ENCODE measurements at places on chromosomes 2 and 18. TPM values are rescaled to one million over a fixed set of nuclear protein-coding genes. Genes with fewer than 3 reads are reported as not detected.
A peak's percentile ranks its signal among the peaks of the same experiment; 100 is the strongest.

GRCh38 chr2:183105402-183106134, 18.7 kb upstream of the NUP35 start:
- peak; percentile 26 for DNase-seq

GRCh38 chr2:81206216-81206615, 901.7 kb upstream of the LRRTM1 start:
- DNase-seq = no peak

DNA sequence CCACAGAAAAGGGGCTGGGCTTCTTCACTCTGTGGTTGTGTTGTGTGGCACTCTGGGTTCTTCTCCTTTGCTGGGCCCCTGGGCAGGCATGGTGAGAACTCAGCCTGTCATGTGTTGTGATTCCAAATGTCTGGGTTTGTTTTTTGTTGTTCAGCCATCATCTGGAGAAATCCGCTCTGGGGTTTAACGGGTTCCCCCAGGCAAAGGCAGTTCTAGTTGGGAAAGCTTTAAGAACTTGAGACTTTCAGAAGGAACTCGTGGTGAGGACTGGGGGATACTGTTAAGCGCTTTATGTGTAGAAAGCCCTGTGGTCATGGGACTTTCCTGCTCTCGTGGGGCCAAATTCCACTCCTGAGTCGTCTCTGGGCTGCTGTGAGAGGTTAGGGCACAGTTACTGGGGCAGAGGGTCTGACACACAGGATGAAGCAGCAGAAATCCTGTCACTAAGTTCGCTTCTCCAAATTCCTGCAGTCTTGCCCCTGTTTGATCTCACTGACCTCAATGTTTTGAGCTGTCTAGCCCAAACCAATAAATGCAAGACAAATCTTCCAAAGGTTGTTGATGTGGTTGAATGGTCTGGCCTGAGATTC, 87.7 kb downstream of the RAPGEF4 start:
- no peak for DNase-seq

DNA sequence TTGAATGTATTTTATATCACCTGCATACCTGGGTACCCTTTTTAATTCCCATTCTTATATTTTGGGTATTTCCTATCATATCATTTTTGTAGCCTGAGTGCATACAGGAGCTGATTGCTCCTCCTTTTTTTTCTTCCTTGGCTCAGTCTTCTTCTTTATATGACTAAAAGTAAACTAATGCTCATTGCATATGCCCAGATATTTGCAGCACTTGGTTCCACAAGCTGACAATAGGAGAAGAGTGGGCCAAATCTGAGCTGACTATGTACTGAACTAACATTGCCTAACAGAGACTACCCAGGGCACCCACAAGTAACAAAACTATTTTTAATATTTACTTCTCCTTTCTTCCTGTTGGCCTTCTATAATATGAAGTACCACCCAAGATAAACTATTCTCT, 131.7 kb upstream of the SPOPL start:
- no peak for DNase-seq

AMMECR1L gene
- 32.1 TPM for total RNA-seq

GCG gene
- total RNA-seq = not detected

PRSS56 gene
- not detected for total RNA-seq

RAD51AP2 gene
- not detected for total RNA-seq

GRCh38 chr2:108266218-108266617, 22.5 kb upstream of the SULT1C2 start:
- no peak for DNase-seq

DNA sequence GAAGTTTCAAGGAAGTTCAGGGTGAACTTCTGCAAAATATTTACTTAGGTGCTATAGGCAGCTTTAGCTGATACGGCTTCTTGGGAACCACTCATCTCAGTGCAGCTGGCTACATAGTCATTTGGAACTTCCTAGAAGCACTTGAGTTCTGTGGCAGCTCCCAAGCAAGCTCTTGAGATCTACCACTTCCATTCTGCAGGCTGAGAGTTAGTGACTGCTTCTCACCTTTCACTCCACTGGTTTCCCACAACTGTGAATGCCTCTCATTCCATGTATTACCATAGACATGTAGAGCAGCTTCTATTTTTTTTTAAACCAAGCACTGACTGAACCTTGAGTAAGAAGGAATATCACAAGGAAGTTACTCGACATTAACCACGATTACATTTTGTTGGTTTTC, 994.1 kb upstream of the ACVR2A start:
- no peak for DNase-seq

SGPP2 gene
- not detected for total RNA-seq

GRCh38 chr2:202577250-202578183, 57.3 kb upstream of the FAM117B start:
- DNase-seq = no peak

USP34 gene
- 107 TPM for total RNA-seq

- no peak for DNase-seq
Observed at GRCh38 chr2:3639015-3639630, 18.9 kb upstream of the ALLC start.
